NCI-H1930 (cell line): ENCODE measurements at places on chromosomes 13 and 19.

GRCh38 chr13:43988302-43988701 is 108.6 kb downstream of the LACC1 start:
- no peak for DNase-seq

- DNase-seq = no peak
Measured at GRCh38 chr19:30651691-30652090, 279.5 kb downstream of the ZNF536 start.

GRCh38 chr13:71864986-71865873 is 1.8 kb downstream of the DACH1 start:
- no peak for DNase-seq

GRCh38 chr19:37505958-37506386 is 767 bp upstream of the ZNF793 start:
- DNase-seq = no peak

- DNase-seq = no peak
Measured at GRCh38 chr19:30386551-30387143, 14.5 kb downstream of the ZNF536 start.

GRCh38 chr13:104408733-104409132 is 1342.5 kb upstream of the SLC10A2 start:
- DNase-seq = no peak

DNA sequence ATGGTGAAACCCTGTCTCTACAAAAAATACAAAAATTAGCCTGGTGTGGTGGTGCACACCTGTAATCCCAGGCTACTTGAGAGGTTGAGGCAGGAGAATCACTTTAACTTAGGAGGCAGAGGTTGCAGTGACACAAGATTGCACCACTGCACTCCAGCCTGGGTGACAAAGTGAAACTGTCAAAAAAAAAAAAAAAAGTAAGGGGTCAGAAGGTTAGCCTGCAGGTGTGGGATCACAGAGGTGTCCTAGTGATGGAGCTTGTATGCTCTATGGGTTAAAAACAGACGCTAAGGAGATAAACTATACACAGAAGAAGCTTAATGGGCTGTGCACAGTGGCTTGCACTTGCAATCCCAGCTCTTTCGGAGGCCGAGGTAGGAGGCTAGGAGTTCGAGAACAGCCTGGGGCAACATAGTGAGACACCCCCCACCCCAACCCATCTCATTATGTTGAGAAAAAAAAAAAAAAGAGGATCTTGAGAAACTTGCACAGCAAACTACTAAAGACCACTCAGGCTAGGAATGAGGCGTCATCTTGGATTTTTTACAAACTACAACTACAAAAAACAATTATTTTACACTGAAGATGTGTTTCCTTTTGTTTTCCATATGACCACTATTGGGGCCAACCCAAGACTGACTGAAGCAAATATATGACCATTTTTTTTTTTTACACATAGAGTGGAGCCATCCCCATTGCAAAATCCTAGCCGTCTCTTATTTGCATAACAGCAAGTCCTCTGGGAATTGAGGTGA is 7.9 kb downstream of the FOSB start:
- DNase-seq = no peak

DNA sequence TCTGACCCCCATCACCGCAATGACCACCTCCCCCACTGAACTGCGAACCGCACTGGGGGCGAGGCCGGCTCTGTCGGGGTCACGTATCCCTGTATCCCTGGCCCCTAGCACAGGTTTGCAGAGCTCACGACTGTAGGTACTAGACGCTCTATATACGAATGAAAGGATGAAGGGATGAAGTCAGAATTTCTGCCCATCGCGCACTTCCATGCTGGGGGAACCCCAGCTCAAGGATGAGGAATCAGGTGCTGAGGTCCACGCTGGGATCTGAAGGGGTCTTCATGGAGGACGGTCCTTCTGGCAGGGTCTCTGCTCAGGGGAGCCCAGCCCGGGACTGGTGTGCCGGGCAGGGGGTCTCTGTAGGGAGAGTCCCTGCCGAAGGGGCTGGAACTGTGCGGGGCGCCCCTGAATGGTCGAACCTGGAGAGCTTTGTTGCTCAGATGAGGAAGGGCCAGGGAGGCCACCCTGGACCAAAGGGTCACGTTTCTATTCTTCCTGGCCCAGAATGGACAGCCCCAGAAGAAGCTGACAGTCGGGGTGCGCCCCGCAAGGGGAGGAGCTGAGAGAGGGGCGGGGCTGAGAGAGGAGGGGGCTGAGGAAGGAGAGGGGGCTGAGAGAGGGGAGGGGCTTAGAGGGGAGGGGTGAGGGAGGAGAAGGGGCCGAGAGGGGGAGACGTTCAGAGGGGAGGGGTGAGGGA is 37.9 kb upstream of the SEMA6B start:
- DNase-seq = no peak

GRCh38 chr13:91154558-91155353 is 192.7 kb upstream of the MIR17HG start:
- DNase-seq = no peak
